ENCODE measurements at places on chromosomes 3 and 15. TPM values are rescaled to one million over a fixed set of nuclear protein-coding genes. Genes with fewer than 3 reads are reported as not detected.

Gene TMEM43
- total RNA-seq = 81.3 TPM

Gene PSMD6
- total RNA-seq = 174 TPM

Gene FBXL22
- total RNA-seq = 0.34 TPM

Gene CCNB2
- 61.1 TPM for total RNA-seq

Gene CAMP
- 2.4 TPM for total RNA-seq

Gene PLSCR2
- not detected for total RNA-seq

Gene CSPG4
- 268 TPM for total RNA-seq

Gene TP63
- not detected for total RNA-seq

Gene SMC4
- total RNA-seq = 171 TPM

Gene SLC28A2
- not detected for total RNA-seq

Gene SENP2
- 36.2 TPM for total RNA-seq

Gene IDH2
- 28.2 TPM for total RNA-seq

Gene NANOGP8
- 0.64 TPM for total RNA-seq

Gene C3orf85
- total RNA-seq = not detected

Gene TMF1
- total RNA-seq = 17.9 TPM

Gene DAZL
- not detected for total RNA-seq

Gene TMEM207
- not detected for total RNA-seq

Gene CHST14
- 18.4 TPM for total RNA-seq

Gene SEMA3G
- total RNA-seq = 1.2 TPM

Gene SLC9C1
- total RNA-seq = 0.04 TPM

Gene FAH
- 33.3 TPM for total RNA-seq

Gene GOLGA8T
- not detected for total RNA-seq

Gene MAGEL2
- total RNA-seq = 0.15 TPM

Gene DNAJA4
- total RNA-seq = not detected

Gene GOLGA8N
- 0.16 TPM for total RNA-seq

Gene FMN1
- total RNA-seq = 23.9 TPM

Gene COL6A5
- total RNA-seq = not detected

Gene IL5RA
- not detected for total RNA-seq

Gene CCR1
- 0.03 TPM for total RNA-seq

Gene PLSCR1
- total RNA-seq = 29.4 TPM

Gene PFN2
- total RNA-seq = 131 TPM

Gene NUTM1
- total RNA-seq = not detected

Gene CCDC33
- total RNA-seq = 1.5 TPM

Gene BLOC1S6
- 35.0 TPM for total RNA-seq

Gene ADAMTSL3
- total RNA-seq = 1.7 TPM

Gene CCDC191
- 1.1 TPM for total RNA-seq

Gene COL7A1
- total RNA-seq = 21.1 TPM

Gene STRA6
- 45.8 TPM for total RNA-seq

Gene AADAC
- not detected for total RNA-seq

Gene TGM4
- total RNA-seq = 0.80 TPM

Gene SLC12A1
- total RNA-seq = not detected

Gene KLHL40
- total RNA-seq = not detected

Gene LAMB2
- total RNA-seq = 264 TPM

Gene LIPC
- total RNA-seq = 0.08 TPM

Gene ERC2
- total RNA-seq = 0.53 TPM

Gene P2RY13
- not detected for total RNA-seq

Gene GRM2
- total RNA-seq = 1.0 TPM

Gene TPRA1
- 52.1 TPM for total RNA-seq

Gene DUOXA2
- not detected for total RNA-seq

Gene SERPINI1
- 0.11 TPM for total RNA-seq

Data from A375 (cell line).